Left lung (tissue), 14 donors: ENCODE measurements at places on chromosomes 7 and 10. TPM values are rescaled to one million over a fixed set of nuclear protein-coding genes. Genes with fewer than 3 reads are reported as not detected.

Gene POU6F2
- polyA plus RNA-seq = not detected

Gene CALML3
- 0.43 TPM for polyA plus RNA-seq

Gene ARID5B
- 49.4 TPM for polyA plus RNA-seq

Gene TSPAN33
- polyA plus RNA-seq = 5.6 TPM

Gene RTKN2
- polyA plus RNA-seq = 11.8 TPM

Gene WAC
- 151 TPM for polyA plus RNA-seq

Gene EPHA1
- polyA plus RNA-seq = 14.9 TPM
